ENCODE measurements at places on chromosomes 13 and 19.

- DNase-seq, result no peak
These were observed 42.1 kb upstream of the NPAS1 start for GRCh38 chr19:46977548-46977947.

- no peak for DNase-seq
These were observed 9.5 kb upstream of the TSPAN16 start for GRCh38 chr19:11286312-11286974.

- no peak for DNase-seq
These were observed 767.3 kb upstream of the GPC6 start for GRCh38 chr13:92459306-92459705.

GRCh38 chr13:67275351-67275960, 45.3 kb upstream of the PCDH9 start:
- no peak for DNase-seq

DNA sequence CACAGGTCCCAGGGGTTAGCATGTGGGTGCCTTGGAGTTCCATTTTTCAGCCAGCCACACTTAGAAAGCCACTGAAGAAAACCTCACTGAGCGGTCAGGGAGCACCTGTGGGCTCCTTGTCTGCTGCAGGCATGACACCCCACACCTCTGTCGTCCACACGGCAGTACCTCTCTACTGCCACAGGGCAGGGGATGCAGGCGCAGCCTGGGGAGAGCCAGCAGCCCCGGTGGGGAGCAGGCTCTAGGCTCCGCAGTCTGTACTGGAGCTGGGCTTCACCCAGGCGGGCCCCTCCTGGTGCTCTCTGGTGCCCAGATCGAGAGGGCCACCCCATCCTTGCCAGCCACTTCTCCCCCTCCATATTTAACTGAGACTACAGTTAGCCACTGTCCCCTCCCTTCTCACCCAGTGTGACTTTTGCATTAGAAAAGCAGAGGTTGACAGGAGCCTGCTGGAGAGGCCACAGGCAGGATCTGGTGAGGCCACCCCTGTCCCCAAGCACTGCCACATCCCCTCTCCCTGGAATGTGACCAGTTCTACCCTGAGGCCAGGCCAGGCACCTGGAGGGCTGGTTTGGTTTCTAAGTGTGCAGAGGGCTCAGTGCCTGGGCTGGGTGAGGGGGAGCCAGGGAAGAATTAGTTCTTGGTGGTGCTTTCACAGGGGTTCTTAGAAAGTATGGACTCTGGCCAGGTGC, 104.4 kb downstream of the KDM4B start:
- peak; percentile 22 for DNase-seq

DNA sequence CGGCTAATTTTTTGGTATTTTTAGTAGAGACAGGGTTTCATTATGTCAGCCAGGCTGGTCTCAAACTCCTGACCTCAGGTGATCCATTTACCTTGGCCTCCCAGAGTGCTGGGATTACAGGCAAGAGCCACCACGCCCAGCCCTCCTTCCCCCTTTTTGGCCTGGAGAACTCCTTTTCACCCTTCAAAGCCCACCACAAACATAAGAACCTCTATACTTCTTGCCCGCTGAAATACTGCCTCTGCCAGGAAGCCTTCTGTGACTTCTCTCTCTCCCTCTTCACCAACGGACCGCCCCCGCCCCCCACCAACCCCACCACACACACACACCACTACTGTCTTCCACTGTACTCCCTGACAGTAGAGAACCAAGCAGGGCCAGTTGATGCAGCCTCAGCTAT, 2.5 kb downstream of the ZNF428 start:
- no peak for DNase-seq

Data from NT2/D1 (cell line).